Activated naive CD4-positive, alpha-beta T cell treated with anti-CD3 and anti-CD28 coated beads, Interleukin-2, amount 50 U/mL, for 72 hours (primary cell): ENCODE measurements at places on chromosomes 4 and X.

GRCh38 chr4:8169763-8170162, 11.2 kb upstream of the ABLIM2 start:
- no peak for DNase-seq

DNA sequence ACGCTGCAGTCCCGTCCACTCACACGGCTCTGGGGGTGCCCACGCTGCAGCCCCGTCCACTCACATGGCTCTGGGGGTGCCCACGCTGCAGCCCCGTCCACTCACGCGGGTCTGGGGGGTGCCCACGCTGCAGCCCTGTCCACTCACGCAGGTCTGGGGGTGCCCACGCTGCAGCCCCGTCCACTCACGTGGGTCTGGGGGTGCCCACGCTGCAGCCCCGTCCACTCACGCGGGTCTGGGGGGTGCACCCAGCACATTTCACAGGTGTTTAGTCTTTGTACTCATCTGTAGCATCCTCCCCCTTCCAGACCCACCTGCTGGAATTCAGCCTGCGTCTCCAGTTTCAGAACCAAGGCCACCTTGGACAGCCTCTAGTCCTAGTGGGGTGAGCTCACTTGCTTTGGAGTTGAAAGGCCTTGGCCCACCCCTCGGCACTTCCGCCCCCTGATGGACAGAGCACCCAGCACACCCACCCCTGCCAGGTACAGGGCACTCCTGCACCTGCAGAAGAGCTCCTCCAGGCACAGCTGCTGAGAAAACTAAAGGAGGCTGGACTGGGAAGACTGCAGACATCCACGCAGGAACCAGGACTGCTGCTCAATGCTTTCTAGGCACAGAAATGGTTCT, 73.0 kb downstream of the ABLIM2 start:
- DNase-seq = no peak

- DNase-seq = no peak
These were observed 67.8 kb downstream of the USP38 start for GRCh38 chr4:143252478-143252877.

DNA sequence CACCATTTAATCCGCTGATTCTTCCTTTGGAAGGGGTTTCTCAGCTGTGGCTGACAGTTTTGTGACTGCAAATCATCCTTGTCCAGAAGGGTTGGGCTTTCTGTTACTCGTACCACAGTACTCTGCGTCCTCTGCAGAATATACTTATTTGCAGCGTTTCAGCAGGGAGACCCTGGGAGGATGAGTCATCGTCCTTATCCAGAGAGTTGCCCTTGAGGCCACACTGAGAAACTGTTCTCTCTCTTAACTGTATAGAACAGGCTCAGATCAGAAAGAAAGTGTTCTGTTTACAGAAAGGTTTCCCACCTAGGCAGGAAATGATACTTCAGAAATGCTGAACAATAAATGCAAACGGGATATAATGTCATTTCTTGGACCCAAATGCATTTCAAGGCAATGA, 47.8 kb upstream of the DDX53 start:
- DNase-seq = no peak

DNA sequence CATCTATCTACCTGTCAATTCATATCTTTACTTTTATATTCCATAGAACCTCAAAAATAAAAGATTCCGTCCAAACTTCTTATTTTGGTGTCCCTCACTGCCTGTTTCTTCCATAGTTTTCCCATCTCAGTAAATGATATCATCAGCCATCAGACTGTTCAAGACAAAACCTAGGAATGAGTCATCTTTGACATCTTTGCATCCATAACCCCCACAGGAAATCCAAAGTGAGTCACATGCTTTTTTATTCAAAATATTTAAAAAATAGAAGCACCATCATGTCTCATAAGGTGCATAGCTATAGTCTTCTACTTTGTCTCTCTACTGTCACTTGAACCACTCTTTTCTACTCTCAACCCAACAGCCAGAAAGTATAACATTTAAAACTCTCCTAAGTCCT, 29.9 kb upstream of the CXXC4 start:
- no peak for DNase-seq

DNA sequence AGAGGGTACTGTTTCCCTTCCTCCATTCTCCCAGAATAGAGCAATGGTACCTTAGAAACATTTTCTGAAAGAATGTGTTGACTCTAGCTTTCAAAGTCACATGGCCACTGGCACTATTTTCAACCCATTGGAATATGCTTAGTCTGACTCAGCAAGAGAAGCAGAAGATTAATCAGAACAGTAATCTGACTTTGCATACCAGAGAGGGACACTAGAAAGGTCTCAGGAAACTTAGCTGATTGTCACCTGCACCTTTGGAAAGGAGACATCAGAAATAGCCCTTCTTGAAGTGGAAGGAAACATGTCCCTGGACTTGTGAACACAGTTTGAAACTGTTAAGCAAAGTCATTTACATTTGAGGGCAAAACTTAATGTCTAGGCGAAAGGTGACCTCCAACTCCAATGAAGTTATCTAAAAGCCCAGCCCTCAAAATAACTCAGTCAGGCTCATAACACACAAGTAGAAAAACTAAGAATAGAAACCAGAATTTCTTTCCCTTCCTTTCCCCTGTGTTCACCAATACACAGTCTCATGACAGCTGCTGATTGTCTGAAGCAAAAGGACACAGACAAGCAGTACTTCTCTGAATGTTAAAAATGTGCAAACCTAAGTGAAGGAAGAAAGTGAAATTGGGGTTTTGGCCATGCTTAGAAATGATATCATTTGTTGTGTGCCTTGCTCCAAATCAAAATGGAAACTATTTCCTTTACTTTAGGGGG, 270.8 kb downstream of the GRIA3 start:
- DNase-seq = no peak
